ENCODE measurements at places on chromosomes 6 and 20.

DNA sequence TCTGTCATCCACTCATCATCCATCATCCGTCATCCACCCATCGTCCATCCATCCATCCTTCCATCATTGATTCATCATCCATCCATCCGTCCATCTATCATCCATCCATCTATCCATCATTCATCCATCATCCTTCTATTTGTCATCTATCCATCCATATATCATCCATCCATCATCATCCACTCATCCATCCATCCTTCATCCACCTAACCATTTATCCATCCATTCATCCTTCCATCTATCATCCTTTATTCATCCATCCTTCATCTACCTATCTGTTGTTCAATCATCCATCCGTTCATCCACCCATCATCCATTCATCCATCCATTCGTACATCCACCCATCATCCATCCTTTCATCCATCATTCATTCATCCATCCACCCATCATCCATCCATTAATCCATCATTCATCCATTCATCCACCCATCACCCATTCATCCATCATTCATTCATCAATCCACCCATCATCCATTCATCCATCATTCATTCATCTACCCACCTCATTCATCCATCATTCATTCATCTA lies 266.4 kb downstream of the CDH4 start:
- no peak for DNase-seq

DNA sequence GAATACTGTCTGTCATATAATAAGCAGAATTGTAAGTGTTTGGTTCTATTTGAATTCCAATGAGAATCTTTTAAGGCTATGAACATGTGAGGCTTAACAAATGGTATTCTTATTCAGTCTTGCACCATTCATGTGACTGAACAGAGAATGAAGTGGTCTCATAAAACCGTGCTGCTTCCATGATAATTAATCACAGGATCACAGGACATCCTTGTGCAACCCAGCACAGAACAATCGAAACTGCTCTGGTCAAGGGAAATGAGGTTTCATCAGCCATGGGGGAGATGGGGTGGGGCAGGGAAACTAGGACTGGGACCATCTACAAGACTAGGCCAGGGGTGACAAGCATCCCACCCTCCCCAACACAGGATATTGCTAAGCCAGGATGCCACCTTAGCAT lies 6.0 kb downstream of the PPIL6 start:
- DNase-seq = no peak

DNA sequence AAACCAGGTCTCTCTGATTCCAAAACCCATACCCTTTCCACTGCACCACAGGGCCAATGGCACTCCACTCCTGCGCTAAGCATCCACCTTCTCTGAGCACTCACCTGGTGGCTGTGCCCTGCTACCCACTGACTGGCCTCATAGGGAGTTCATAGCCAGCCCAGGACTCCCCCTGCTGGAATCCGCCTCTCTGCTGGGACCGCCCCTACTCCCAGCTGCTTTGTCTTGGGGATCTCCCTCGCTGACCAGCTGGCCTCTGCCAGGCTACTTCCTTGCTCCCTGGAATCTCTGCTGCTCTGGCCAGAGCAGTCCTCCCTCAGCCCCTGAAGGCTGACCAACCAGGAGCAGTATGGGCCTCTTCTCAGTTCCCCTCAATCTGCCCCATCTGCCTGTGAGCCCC lies 129.7 kb downstream of the FAXC start:
- DNase-seq = no peak

- DNase-seq = no peak
These were observed 99.5 kb downstream of the MAN1A1 start for GRCh38 chr6:119250036-119250435.

GRCh38 chr6:109079981-109080380 lies 14.7 kb downstream of the SESN1 start:
- no peak for DNase-seq

DNA sequence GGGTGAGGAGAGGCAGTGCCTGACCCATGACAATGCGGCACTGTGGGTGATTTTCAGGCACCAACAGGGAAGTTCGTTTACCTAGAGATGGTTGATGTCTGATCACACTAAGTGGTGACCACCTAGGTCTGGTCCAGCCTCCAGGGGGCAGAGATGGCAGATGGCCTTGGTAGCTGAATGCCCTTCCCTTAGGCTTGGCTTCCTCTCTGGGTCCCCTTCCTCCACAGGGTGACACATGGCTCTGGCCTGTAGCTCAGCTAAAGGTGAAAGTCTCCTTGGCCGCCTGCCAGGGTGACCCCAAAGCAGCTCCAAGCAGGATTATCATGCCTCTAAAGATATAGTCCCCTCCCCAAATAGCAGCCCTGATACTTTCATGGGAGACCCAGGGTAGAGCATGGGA lies 6.4 kb downstream of the GDAP1L1 start:
- no peak for DNase-seq
